Stimulated activated CD8-positive, alpha-beta memory T cell treated with anti-CD3 and anti-CD28 coated beads, Interleukin-12 subunit alpha, Interleukin-12 subunit beta, amount 100 ng/mL, for 1 hour (primary cell): ENCODE measurements at places on chromosomes 4 and X.

GRCh38 chr4:133233922-133234321 is 84.8 kb downstream of the PCDH10 start:
- DNase-seq: no peak

GRCh38 chr4:166622425-166622977 is 611.8 kb downstream of the SPOCK3 start:
- DNase-seq: no peak

DNA sequence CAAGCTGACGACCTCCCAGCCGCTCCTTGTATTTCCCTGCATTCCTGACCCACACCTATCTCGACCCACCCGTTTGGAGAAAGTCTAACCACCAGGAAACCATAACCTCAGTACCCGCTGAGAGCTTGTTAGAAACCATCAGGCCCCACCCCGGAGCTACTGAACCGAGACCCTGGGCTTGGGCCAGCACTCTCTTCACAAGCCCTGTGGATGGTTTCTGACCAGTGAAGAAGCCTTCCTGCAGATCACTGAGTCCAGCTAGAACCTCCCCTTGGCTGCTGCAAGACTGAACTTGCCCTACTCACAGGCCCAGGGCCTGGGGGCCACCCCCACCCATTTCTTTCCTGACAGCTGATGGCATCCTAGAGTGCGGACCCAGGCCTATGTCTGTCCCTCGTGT is 26.6 kb upstream of the ZNF185 start:
- DNase-seq: no peak

DNA sequence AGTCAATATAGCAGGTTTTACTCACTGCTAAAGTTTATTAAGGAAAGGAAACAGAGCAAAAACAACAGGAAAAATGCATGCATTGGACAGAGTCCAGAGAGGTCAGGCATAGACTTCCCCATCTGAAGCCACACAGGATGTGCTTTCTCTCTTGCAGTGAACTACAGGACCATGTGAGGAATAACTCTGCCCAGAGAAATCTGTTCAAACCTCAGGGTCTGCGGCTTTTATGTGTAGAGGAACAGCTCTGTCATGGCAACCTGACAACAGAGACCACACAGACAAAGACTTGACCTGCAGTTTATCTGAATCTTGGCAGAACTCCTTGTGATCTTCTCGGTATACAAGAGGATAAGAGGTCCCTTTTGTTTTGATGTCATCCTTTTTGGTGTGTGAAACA is 46.3 kb upstream of the LONRF3 start:
- DNase-seq: no peak
